ENCODE measurements at places on chromosomes 4 and X. TPM values are rescaled to one million over a fixed set of nuclear protein-coding genes. Genes with fewer than 3 reads are reported as not detected.

- no peak for DNase-seq
These were observed 685 bp downstream of the RAB9B start for GRCh38 chrX:103831342-103831802.

DNA sequence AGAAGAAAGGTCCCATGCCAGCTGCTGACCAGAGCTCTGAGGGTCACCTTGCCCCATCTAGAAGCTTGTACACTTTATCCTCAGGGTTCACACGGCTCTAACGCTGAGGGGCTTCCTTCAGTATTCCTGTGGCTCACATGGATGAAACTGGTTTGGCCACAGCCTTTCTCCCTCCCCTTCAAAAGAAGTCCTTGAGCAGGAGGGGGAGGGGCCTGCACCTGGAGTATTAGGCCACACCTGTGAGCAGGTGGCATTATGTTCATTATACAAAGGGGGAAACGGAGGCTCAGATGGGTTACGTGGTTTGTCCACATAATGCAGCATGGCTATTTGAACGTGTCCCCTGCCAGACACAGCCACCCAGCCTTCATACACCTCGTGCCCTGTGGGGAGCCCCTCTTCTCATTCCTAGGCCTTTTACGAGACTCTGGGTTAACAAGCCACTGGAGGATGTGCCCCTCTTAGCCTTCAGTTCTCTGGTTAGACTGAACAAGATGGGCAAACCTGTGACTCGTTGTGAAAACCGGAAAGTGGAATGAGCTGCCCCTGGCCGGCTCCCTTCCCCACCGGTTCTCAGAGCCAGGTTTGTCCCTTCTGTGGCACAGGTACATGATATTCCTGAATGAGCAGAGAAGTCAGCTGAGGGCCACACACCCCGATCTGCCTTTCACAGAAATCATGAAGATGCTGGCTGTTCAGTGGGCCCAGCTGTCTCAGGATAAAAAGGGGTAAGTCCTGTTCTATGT is 27.2 kb upstream of the JAKMIP1 start:
- no peak for DNase-seq

DNA sequence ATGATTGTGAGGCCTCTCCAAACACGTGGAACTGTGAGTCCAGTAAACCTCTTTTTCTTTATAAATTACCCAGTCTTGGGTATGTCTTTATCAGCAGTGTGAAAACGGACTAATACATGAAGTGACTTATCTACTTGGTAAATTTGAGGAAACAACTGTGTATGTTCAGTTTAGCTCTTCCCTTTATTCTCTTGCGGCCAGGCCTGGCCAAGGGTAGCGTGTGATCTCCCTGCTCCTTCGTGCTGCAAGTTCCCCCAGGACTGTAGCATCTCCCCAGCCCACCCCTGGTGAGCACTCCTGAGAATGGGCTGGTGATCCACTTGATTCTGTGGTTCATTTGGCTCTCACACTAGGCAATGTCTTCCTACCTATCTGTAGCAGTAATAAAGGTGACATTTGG is 53.2 kb upstream of the CHRNA9 start:
- DNase-seq: no peak

The ZNF157 gene
- 0.19 TPM for total RNA-seq

DNA sequence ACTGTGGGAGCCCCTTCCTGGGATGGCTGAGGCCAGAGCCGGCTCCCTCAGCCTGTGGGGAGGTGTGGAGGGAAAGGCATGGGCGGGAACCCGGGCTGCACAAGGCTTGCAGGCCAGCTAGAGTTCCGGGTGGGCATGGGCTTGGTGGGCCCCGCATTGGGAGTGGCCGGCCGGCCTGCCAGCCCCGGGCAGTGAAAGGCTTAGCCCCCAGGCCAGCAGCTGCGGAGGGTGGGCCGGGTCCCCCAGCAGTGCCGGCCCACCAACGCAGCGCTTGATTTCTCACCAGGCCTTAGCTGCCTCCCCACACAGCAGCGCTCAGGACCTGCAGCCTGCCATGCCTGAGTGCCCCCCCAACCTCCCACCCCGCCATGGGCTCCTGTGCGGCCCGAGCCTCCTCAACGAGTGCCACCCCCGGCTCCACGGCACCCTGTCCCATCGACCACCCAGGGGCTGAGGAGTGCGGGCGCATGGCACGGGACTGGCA is 78.0 kb downstream of the COX7B2 start:
- DNase-seq: no peak
